Psoas muscle (tissue), 8 donors: ENCODE measurements at places on chromosomes 16 and 17. TPM values are rescaled to one million over a fixed set of nuclear protein-coding genes. Genes with fewer than 3 reads are reported as not detected.

- DNase-seq, result no peak
Observed at GRCh38 chr16:276426-277077, 808 bp upstream of the RGS11 start.

- no peak for DNase-seq
Observed at GRCh38 chr17:10265100-10265810, 66.8 kb upstream of the GAS7 start.

DNA sequence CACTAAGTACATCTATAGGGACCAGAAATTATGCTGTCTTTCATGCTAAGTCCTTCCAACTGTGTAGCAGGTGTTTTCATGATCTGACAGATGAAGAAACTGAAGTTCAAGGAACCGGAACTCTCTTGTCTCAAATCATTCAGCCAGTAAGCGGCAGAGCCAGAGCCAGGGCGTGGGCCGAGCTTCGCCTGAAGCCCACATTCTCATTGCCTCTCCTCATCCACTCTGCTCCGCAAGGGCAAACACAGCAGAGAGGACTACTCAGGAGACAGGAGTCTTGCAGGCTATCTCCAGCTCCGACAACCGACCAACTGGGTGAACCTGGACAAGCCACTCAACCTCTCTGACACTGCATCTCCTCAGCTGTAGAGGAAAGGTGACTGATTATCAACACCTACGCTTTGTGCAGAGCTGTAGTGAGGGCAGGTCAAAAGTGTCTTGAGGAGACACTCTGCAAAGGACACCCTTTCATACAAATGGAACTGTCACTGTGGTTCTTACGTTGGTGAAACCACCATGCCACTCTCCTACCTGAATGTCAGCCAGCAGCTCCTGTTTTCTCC is 72.9 kb downstream of the CYTH1 start:
- no peak for DNase-seq

GRCh38 chr16:64138006-64138405 is 983.9 kb downstream of the CDH11 start:
- no peak for DNase-seq

DNA sequence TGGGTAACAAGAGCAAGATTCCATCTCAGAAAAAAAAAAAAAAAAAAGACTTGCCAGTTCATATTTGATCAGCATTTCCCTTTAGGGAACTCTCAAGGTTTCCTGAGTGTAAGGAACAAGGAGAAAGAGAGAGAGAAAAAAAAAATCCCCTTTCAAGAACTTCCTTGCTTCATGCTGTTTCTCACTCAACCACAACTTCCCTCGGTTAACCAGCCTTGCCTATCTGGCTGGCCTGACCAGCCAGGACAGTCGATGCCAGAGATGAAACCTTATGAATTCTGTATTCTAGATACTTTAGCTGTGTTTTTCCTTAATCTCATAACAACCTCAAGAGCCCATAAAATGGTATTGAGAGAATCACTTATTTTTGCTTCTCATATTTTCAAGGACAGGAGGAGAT is 2.6 kb upstream of the N4BP1 start:
- DNase-seq, result no peak

DNA sequence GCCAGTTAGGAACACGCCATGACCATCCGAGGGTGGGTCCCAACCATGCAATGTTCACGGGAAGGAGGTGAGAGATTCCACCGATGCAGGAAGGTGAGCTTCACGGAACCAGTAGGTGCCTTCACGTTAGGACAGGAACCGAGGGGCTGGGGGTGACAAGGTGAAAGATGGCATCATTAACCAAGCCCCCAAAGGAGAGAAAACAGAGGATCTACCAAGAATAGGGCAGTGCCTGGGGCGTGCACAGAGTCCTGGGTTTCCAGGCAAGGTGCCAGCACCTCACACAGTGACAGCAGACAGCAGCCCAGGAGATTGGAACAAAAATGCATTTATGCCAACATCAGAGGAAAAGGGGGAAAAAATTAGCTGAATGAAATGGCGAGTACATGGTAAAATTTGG is 137.9 kb downstream of the GSG1L start:
- no peak for DNase-seq

- no peak for DNase-seq
Observed at GRCh38 chr17:58615768-58616659, 75.8 kb downstream of the TEX14 start.

Gene HSF5
- not detected for polyA plus RNA-seq

Gene ASPHD1
- polyA plus RNA-seq, result not detected

Gene HS3ST3B1
- 1.6 TPM for polyA plus RNA-seq

Gene EARS2
- 22.5 TPM for polyA plus RNA-seq
